Stimulated activated CD8-positive, alpha-beta memory T cell treated with anti-CD3 and anti-CD28 coated beads, Interleukin-12 subunit alpha, Interleukin-12 subunit beta, amount 100 ng/mL, for 1 hour (primary cell): ENCODE measurements at places on chromosomes 1 and 21.

DNA sequence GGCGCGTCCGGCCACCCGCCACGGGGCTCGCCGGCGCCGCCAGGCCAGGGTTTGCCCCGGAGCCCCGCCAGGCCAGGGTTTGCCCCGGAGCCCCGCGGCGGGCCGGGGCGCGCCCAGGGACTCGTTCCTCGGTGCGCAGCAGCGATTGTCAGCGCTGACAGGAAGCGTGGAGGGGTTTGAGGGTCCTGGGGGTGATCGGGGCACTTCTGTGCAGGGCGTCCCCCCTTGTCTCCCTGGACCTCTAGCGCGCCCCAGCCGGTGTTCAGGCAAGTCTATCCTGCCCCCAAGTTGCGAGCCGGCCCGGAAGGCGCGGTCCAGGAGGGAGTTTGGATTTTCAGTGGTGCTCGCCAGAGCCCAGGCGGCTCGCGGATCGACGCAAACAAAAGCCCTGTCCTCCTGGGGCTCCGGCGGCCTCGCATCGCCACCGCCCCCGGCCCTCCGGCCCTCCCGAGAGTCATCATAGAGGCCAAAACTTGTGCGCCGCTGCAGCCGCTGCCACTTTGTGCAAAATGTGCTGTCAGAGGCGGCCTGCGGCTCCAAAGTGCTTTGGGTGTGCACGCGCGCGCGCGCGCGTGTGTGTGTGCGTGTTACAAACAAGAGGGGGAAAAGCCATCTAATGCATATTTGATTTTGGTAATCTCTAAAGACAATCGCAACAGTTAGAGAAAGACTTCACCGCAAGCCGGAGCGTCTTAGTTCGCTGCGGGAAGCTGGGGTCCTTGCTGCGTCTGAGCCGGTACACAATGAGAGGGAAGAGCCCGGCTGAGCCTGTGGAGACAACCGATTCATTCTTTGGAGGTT is 1.0 kb downstream of the ROR1 start:
- DNase-seq: no peak

DNA sequence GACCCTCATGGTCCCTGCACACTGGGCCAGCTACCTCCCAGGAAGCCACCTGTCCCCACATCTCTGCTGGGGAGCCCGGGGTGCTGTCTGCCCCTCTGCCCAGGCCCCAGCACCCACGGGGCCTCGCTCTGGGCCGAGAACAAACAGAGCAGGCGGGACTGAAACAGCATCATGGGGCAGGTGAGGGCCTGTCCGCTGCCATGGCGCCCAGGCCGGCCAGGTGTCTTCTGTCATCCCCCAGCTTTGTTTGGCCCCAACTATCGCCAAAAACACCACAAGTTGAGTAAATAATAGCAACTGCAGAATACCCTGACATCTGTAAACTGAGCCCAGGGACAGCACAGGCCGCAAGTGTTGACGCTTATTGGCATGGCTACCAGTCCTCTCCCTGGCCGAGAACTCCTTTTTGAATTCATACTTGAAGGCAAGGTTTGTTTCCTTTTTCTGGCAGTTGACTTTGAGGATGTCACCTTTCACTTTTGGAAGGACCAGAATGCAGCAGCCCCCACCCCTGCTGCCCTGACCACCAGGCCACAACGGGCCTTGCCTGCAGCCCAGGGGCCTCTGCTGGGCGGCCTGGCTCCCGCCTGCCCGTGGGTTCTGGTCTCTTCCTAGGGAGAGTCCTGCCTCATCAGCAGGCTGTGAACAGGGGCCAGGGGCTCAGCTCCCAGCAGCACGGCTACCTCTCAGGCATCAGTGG is 152.7 kb downstream of the CASZ1 start:
- DNase-seq: no peak

DNA sequence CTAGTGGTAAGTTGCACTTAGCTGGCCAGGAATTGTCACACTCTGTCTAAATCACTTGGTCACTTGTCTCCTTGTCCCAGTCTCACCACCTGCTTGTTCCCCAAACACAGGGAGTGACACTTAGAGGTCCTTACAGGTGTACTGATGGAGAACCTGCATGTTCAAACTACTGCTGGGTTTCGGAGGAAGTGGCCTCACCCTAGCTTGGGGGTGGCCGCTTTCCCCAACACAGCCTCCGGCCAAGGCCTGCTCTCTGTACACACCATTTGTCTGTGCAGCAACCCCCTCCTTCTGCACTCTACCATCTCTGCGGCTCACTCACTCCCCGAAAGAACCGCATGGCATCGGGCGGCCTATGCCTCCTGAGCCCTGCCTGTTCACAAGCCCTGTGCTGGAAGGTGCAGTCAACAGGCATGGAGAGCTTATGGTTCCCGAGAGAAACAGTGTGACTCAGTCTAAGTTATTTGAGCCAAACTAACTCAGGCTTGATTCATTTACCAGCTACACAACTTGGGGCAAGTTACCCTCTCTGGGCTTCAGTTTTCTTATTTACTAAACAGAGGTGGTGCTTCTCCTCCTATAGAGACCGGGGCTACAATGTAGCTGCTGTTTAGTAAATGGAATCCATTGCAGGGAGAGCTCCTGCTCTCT is 10.5 kb upstream of the SPRR4 start:
- DNase-seq: no peak

GRCh38 chr1:202568826-202569225 is 141.4 kb downstream of the SYT2 start:
- no peak for DNase-seq

DNA sequence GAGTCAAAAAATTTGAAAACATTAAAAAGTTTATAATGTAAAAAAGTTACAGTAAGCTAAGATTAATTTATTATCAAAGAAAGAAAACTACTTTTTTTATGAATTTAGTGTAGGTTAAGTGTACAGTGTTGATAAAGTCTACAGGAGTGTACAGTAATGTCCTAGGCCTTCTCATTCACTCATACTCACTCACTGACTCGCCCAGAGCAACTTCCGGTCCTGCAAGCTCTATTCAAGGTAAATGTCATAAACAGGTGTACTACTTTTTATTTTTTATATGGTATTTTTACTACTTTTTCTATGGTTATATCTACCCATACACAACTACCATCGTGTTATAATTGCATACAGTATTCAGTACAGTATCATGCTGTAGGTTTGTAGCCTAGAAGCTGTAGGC is 49.6 kb downstream of the TBX19 start:
- DNase-seq: no peak

DNA sequence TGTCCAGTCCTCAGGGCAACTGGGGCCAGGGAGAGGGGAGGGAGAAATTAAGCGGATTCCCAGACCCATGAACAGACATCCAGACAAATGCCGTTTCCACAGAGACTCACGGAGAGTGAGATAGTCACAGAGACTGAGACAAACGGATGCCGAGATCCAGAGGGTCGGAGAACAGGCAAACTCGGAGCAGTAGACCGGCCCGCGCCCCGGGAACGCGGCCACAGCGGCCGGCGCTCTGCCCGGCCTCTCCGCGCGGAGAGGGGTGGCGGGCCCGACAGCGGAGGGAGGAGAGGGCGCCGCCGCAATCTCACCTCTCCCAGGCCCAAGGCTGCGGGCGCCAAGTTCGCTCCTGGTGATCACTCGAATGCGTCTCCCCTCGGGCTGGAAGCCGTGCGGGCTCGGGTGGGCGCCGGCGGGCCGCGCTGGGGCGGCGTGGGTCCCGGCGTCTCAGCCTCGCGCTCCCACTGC is 831 bp upstream of the FOXD2 start:
- DNase-seq: no peak

DNA sequence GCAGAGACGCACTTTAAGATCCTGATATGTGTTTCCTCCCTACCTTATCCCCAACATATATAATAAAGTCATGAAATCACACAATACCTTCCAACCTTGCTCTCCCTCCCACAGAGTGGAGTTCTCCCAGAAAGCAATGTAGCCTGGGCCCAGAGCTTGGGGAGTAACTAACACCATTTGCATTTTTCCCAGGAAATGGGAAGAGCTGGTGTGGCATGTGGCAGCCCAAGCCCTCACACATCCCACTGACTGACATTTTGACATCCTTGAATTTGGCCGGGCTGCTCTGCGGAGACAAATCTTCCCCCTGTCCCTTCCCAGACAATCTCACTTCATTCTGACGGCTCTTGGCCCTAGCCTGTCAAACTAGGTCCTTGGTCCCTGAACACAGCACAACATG is 37.0 kb upstream of the ATP2B4 start:
- no peak for DNase-seq

- no peak for DNase-seq
Measured at GRCh38 chr1:89151047-89151446, 24.8 kb downstream of the GBP7 start.

DNA sequence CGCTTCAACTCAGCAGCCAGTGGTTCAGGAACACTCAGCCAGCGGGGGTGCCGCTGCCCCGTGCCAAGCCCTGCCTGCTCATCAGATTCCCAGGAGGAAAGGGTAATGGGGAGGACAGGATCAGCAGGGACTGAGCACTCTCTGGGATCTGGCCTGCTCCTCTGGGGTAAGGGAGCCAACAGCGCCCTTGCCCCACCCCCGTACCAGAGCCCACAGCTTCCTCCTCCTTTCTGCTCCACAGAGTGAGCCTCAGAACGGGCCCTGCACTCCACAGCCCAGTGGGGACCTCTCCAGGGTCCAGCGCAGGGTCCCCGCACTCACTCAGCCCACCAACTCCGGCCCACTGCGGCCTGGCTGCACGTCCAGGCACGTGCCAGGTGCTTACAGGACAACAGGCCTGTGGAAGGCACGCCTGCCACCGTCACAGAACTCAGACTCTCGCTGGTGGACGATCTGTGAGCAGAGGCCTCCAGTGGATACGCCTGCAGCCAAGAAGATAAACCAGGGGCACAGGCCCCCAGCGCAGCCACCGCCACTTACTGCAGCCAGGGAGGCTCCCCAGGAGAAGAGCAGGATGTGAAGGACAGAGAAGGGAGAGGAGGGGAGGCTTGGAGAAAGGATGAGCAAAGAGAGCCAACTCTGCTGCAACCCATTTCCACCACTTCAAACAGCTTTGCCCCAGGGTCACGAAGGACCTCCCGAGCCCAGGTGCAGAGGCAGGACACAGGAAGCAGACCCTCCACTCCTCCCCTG is 2.1 kb downstream of the MEGF6 start:
- no peak for DNase-seq

DNA sequence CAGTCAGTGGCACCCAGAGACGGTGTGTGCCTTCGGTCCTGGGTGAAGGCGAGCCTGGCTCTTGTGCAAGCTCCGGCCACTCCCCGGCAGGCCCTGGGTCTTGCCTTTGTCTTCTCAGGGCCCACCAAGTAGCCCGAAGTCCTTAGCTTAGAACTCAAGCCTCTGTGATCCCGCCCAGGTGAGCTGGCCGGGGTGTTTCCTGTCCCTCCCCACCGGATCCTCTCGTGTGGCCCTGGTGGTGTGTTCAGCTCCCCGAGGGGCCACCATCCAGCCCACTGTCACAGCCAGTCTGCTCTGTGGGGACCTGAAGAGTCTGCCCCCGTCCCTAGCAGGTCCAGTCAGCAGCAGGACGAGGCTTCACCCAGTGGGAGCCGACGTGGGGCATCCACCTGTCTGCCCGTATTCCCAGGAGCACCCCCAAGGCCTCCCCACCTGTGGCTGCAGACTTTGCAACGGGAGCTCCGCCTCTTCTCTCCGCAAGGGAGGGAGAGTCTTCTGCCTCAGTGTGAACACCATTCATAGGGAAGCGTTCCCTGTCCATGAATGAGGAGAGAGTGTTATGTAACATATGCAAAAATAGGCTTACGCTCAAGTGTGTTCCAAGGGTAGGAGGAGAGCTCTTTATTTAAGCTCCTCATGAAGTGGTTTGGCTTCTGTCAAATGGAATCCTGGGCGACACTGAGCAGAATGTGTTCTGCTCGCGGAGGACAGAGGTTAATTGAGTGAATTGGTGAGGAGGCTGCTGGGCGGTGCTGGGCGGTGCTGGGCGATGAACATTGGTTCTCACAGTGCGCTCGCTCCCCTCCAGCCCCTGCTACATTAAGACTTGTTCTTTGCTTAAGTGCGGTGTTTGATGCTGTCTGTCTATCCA is 108.9 kb downstream of the CRYAA start:
- no peak for DNase-seq

GRCh38 chr1:236507022-236507700 is 16.6 kb upstream of the LGALS8 start:
- no peak for DNase-seq

DNA sequence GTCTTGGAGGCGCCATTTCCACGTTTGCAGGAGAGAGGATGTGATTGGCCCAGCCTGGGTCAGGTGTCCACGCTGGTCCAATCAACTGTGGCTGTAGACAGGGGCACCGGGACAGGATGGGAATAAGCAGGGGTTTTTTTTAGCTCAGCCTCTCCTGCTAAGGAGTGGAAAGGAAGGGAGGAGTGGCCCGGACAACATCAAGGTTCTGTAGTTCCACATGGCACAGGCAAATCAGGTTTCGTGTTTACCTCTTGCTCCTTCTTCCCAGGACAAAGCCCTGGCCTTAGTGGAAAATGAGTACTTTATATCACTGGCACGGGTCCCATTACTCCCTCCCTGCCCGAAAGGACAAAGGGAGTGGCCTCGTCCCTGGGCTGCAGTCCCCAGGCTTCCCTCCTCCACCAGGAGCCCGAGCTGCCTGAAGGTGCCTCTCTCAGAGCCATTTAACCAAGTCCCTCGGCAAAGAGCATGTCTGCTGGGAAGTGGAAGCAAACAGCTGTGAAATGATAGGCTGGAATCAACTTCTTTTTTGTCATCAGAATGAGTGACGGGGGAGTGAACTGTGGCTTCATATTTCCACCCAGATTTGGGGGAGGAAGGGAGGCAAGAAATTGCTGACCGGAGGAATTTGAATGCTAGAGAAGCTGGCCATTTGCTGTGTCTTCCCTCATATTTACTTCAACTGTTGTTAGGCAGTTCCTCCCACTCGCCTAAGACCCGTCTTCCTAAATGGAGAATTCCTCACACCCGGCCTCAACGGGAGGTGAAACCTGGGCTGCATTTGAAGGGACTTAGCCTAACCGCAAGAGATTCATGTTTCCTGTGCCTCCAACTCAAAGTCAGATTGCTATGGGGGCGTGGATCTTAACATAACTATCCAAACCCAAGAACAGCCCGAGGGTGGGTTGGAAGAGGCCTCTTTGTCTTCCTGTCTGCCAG is 84.9 kb upstream of the SLC44A3 start:
- DNase-seq: no peak

DNA sequence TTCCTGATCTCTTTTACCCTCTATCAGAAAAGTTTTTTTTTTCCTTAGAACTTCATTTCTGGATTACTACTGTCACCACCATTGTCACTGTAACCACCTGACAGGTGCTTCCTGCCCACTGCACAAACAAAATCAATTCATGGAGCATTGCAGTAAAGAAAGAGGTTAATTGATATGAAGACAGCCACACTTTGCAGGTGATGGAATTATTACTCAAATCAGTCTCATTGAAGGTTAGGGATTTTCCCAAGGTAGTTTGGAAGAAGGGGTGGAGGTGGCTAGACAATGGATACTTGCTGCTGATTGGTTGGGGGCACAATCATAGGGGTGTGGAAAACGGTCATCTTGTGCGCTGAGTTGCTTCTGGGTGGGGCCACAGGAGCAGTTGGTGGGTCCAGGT is 230.8 kb upstream of the CACYBP start:
- no peak for DNase-seq

- no peak for DNase-seq
Measured at GRCh38 chr1:72526926-72527325, 244.6 kb upstream of the NEGR1 start.
